ENCODE measurements at places on chromosomes 5 and 9. TPM values are rescaled to one million over a fixed set of nuclear protein-coding genes. Genes with fewer than 3 reads are reported as not detected.

GRCh38 chr5:55219770-55220169 lies 7.3 kb downstream of the MCIDAS start:
- no peak for DNase-seq

F12 gene
- total RNA-seq, result 0.23 TPM

CER1 gene
- not detected for total RNA-seq

- DNase-seq, result no peak
These were observed 197.0 kb downstream of the MCTP1 start for GRCh38 chr5:95087816-95088317.

MSX2 gene
- total RNA-seq, result 2.9 TPM

DNA sequence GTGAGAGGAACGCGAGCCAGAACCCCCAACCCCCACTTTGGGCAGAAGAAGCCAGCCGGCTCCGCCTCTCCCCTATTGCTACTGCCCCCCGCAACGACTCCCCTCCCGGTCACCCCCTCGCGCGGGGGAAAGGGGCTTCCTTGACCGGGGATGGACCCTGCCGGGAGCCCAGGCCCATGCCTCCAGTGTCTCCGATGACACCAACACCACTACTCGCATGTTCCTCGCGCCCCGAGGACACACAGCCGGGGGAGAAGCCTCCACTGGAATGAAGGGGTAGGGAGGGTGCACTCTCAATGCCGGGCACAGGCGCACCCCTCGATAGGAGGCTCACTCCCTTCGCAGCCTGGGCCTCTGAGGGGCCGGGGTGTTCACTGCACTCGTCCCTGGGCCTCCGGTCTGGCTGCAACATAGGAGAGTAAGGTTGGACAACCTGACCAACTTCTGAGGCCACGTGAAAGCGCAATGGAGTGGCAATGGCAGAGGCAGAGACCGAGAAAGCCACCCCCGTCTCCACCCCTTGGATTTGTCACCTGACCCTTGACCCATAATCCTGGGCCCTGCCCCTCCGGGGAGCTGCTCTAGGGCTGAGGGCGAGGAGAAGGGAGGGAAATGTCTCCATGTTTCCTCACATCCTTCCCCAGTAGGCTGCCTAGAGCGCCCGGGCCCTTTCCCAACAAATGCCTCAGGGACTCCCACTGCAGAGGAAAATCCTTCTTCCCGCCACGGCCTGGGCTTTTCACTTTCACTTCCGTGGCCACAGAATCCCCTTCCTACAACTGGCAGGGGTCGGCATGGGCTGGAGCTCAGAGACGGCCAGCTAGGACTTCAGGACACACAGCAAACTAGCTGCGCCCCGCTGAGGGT lies 1.1 kb upstream of the CNTFR start:
- DNase-seq, result peak; percentile 59

All from aorta (tissue), 5 donors.